ENCODE measurements at places on chromosomes 7 and 10.
A peak's percentile ranks its signal among the peaks of the same experiment; 100 is the strongest.

DNA sequence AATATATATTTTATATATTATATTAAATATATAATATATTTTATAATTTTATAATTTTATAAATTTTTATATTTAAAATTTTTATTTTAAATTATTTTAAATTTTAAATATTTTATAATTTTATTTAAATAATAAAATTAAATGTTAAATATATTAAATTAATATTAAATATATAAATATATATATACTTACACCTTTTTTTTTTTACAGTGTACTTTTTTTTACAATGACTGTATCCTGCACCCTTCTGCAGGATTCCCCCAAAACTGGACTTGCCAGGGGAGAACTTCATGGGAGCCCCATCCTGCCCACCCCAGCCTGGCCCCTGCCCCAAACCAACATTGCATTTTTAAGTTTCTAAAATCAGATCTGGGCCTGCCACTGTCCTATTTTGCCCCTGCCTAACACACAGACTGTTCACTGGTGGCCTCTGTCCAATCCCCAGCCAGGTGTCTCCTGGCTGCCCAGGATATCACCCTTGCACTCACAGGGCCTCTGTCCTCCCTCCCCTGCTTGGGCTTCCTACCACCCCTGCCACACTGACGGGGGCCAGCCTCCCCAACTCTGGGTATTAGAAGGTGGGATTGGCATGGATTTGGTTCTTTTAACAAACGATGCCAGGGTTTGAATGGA, 138.0 kb downstream of the ADCY1 start:
- no peak for DNase-seq

DNA sequence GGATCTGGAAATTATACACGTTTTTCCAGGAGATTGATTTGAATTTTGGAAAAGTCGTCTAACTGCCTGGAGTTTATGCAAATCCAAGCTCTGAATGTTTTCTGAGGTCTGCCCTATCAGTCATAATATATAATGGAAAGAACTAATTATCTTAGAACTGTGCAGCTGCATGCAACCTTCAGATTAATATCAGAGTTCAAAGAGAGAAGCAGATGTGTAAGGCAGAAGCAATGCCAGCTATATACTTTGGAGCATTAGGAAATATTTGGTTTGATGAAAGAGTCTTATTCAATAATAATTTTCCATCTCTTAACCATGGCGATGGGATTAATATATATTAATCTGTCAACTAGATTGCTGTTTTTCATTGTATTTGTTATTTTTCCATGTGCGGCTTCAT, 500.9 kb downstream of the NEBL start:
- peak; percentile 53 for DNase-seq

- DNase-seq = no peak
Observed at GRCh38 chr7:142581341-142581740, 167.9 kb upstream of the PRSS1 start.

DNA sequence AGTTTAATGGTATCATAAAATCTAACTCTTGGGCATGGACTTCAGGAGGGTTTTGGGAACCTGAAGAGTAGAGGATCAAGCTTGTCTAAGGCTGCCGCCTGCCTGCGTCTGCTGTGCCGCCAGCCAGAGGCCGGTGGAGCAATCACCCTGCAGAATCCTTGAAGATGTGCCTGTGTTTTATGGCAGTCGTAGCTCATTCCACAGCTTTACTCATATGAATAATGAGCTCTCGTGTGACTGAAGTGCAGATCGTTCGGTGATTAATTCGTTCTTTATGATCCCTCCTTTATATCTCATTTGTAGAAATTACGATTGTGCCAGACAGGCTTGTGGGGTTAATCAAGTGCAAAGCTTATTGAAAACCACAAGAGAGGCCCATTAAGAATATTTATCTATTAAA, 100.8 kb downstream of the ACTR3B start:
- no peak for DNase-seq

GRCh38 chr10:50422259-50422658, 170.9 kb upstream of the ASAH2 start:
- peak; percentile 21 for DNase-seq

DNA sequence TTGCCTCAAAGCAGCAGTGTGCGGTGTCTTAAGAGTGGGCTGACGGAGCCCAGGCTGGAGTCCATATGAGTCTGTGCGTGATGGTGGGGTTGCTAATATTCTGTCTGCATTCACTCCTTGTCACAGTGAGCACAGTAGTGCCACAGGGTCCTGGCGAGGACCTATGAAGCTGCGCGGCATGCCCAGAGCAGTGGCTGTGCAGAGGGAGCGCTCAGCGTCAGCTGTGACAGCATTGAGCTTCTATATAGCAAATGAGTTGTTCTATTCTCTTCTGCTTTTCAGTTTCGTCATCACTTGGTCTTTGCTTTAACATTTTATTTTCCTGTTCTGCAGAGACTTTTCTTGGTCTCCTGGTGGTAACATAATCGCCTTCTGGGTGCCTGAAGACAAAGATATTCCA, 14.5 kb downstream of the EIF3B start:
- no peak for DNase-seq

- no peak for DNase-seq
Observed at GRCh38 chr7:71843676-71844075, 568.5 kb downstream of the CALN1 start.

- no peak for DNase-seq
Observed at GRCh38 chr7:103902917-103903316, 86.5 kb downstream of the RELN start.

DNA sequence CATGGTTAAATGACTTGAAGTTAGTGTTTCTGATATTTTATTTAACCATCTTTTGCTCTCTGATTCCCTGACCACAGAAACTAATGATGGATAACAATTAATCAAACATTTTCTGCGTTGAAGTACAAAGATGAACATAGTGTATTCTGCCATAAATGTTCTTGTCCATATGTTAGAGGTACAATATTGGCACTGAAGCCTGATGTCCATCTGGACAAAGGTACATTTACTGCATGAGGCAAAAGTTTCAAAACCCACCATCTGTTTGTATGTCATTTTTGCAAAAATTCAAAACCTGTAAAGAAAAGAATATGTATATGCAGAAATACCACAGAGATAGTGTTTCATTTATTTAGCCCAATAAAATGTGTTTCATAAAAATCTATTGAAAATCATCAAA, 861.5 kb downstream of the ANKRD7 start:
- no peak for DNase-seq

- peak; percentile 60 for DNase-seq
Observed at GRCh38 chr10:11019724-11020547, 2.3 kb downstream of the CELF2 start.

DNA sequence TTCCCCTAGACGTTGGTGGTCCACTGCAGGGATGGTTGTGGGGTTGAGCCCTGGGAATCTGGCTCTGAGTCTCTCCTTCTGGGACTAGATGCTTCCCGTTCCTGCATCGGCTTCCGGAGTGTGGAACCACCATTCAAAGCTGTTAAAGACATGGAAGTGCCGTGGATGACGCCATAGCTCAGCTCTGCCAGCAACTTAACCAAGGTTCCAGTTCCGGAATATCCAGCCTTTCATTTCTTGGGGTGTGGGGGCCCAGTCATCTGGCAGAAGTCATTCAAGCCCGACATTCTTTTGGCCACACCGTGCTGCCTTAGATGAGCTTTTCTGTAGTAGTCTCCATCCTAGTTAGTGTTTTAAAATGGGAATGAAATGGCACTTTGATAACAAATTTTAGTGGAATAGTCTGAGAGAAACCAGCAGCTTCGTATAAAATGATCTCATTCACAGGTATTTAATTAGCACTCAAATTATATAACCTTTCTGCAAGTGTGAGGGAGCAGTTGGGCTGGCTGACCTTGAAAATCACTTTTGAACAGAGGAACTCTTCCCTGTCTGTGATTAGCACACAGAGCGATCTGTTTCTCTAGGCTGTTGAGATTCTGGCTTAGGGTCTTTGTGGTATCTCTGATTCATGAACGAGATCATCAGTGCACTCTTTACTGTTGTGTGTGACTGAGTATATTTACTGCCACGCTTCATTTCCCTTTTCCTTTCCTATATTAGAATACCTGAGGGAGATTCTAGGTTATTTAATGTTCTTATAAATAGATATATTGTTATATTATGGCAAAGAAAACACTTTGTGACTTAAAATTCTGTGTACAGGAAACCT, 19.9 kb downstream of the LMTK2 start:
- no peak for DNase-seq

- DNase-seq = peak; percentile 85
Observed at GRCh38 chr7:105353752-105354328, 34.9 kb downstream of the SRPK2 start.
